ENCODE measurements at places on chromosomes 7 and 10. TPM values are rescaled to one million over a fixed set of nuclear protein-coding genes. Genes with fewer than 3 reads are reported as not detected.

Gene CYP2C19
- total RNA-seq = 0.25 TPM

Gene CCDC3
- total RNA-seq = 17.2 TPM

Gene SLC26A5
- total RNA-seq = not detected

Gene ENTPD1
- 6.9 TPM for total RNA-seq

Gene SPRN
- 10.6 TPM for total RNA-seq

Gene NEUROD6
- 325 TPM for total RNA-seq

Gene DPP6
- 49.7 TPM for total RNA-seq

Gene ZNF248
- 54.6 TPM for total RNA-seq

Gene SEC61A2
- total RNA-seq = 53.6 TPM

Gene RADIL
- 3.7 TPM for total RNA-seq

Gene PRLHR
- total RNA-seq = 2.0 TPM

Gene GPER1
- 0.98 TPM for total RNA-seq

Gene ASZ1
- total RNA-seq = not detected

Gene FAM25C
- not detected for total RNA-seq

Gene CNPY1
- total RNA-seq = 0.74 TPM

Gene CCAR1
- 41.1 TPM for total RNA-seq

Gene RNF148
- 0.25 TPM for total RNA-seq

Gene TRIM50
- total RNA-seq = not detected

Gene CALHM1
- total RNA-seq = not detected

Gene ADRA2A
- 24.6 TPM for total RNA-seq

Gene IL2RA
- total RNA-seq = not detected

Gene AKR1C1
- total RNA-seq = 27.5 TPM

Gene LRRN3
- 87.5 TPM for total RNA-seq

Gene PCLO
- 66.4 TPM for total RNA-seq

Gene CUBN
- 3.0 TPM for total RNA-seq

Gene TEX47
- not detected for total RNA-seq

Gene MYL10
- total RNA-seq = not detected

Gene ZPBP
- not detected for total RNA-seq

Gene AKR1C8
- not detected for total RNA-seq

Gene C7orf33
- total RNA-seq = not detected

Gene PTF1A
- not detected for total RNA-seq

Gene P4HA1
- 23.8 TPM for total RNA-seq

Gene TPST1
- total RNA-seq = 53.6 TPM

Gene NXPH1
- total RNA-seq = 34.9 TPM

Gene PIK3CG
- 0.98 TPM for total RNA-seq

Gene FKBP6
- total RNA-seq = 0.25 TPM

Gene FAM237B
- not detected for total RNA-seq

Gene SPDYE1
- not detected for total RNA-seq

Gene CALML3
- not detected for total RNA-seq

Gene PHF14
- 152 TPM for total RNA-seq

Gene SPACDR
- 0.25 TPM for total RNA-seq

Gene PTPRN2
- total RNA-seq = 47.7 TPM

Gene CC2D2B
- 0.98 TPM for total RNA-seq

Gene WEE2
- 0.49 TPM for total RNA-seq

Gene MRLN
- 0.49 TPM for total RNA-seq

Gene EPO
- not detected for total RNA-seq

Gene AQP1
- total RNA-seq = 1.5 TPM

Gene MRM2
- 14.3 TPM for total RNA-seq

Gene PON3
- under 0.01 TPM for total RNA-seq

Gene RNF32
- 0.98 TPM for total RNA-seq

Gene UCMA
- not detected for total RNA-seq

Gene SHOC2
- 109 TPM for total RNA-seq

Gene EN2
- not detected for total RNA-seq
